ENCODE measurements at places on chromosomes 11 and 22.

GRCh38 chr11:104238916-104239315, 75.0 kb upstream of the PDGFD start:
- DNase-seq: no peak

GRCh38 chr22:41395531-41396240, 13.9 kb downstream of the TEF start:
- DNase-seq: no peak

DNA sequence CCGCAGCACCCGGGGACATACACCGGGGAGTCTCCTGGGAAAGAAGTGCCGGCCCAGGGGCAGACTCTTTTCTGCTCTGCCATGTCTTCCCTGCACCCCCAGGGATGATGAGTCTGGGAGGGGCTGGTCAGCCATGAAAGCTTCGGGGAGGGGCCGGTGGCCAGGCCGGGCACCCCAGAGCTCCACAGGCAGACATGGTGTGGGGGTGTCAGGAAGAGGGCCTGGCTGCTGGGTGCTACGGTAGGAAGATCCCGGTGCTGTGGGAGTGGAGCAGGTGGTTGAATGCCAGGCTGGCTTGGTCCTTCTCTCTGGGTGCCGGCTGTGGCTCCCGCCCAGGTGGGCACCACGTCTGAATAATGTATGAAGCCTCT, 17.4 kb downstream of the LSP1 start:
- no peak for DNase-seq

- no peak for DNase-seq
These were observed 96.5 kb downstream of the ME3 start for GRCh38 chr11:86575927-86576326.

DNA sequence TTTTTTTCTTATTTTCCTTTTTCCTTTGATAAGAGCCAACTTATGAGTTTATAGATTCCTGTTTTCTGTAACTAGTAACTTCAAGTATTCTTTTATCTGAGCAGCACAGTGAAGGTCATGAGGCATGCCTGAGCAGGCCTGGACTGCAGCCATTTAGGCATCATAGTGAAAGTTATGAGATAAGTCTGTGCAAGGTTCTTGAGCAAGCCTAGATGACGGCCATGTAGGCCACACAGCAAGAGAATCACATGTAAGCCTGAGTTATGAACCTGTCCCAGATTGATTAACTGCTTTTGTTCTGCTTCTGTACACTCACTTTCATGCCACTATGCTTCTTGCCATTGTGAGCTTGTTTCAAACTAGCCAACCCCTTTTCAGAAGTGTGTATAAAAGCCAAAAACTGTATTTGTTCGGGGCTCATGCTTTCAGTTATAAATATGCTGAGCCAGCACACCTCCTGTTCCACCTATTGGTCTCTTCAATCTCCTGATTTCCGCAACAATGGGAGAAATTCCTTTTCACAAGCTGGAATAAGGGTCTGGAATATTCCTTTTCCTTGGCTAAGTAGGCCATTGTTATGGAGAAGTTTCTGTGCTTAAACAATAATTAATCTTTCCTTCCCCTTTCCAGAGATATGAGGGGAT, 745.7 kb downstream of the FAM181B start:
- no peak for DNase-seq

- no peak for DNase-seq
These were observed 495.3 kb upstream of the API5 start for GRCh38 chr11:42816471-42816870.

DNA sequence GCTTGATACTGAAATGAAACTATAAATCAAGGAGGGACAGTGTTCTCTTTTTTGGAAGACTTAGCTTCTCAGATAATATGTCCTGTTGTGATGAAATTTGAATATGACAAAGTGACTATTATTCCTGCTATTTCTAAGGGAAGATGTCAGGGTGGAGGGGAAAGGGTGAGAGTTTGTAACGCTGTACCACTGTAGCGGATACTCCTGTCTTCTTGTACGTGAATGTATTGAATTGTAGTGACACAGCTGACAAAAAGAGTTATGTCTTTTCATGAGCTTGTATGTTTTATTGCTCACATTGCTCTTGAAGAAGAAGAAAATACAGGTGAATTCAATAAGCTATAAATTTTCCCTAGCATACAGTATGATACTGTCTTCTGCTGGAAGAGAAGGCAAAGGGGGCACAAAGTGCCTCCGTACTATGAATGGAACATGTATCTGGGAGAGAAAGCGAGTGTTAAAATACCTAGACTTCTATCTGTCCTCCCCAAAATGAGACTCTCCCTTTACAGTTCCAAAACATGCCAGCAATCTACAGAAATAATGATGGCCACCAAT, 538.5 kb upstream of the LRRC4C start:
- no peak for DNase-seq

DNA sequence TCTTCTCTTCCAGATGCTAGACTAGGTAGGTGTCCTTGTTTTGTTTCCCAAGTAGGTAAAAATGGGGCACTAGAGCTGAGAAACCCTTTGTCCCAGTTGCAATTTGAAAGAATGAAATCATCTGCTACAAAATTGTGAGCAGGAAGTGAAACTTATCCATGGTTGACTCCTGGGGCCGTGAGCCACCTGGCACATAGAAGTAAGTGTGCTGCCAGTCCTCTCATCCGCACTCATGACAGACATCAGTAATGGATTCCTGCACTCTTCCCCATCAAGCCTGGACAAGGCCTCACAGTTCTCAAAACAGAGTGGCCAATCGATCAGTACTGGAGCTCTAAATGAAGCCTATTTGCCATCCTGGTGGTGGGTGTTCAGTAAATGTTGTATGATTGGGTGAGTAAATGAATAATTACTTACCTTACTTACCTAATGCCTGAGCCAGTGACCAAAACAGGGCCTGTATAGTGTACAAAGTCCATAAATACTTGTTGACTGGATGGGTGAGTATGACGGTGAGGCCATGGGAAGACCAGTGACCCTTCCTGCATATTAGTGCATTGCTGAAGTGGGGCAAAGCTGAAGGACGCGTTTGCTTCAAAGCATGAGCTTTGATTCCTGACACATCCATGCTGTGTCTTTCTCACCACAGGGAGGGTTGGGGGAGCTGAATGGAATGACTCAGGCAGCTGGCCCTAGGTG, 68.9 kb upstream of the HEPHL1 start:
- DNase-seq: no peak

DNA sequence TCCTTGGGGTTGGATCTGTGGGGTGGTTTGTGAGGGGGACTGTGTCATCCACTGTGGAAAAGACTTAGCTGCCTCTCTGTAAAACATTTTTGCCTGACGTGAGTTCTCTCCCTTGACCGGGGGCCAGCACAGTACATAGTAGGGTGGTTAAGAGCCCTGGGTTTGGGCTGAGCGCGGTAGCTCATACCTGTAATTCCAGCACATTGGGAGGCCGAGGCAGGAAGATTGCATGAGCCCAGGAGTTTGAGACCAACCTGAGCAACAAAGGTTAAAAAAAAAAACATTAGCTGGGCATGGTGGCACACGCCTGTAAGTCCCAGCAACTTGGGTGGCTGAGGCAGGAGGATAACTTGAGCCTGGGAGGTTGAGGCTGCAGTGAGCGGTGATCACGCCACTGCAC, 74.7 kb upstream of the WNT7B start:
- no peak for DNase-seq

DNA sequence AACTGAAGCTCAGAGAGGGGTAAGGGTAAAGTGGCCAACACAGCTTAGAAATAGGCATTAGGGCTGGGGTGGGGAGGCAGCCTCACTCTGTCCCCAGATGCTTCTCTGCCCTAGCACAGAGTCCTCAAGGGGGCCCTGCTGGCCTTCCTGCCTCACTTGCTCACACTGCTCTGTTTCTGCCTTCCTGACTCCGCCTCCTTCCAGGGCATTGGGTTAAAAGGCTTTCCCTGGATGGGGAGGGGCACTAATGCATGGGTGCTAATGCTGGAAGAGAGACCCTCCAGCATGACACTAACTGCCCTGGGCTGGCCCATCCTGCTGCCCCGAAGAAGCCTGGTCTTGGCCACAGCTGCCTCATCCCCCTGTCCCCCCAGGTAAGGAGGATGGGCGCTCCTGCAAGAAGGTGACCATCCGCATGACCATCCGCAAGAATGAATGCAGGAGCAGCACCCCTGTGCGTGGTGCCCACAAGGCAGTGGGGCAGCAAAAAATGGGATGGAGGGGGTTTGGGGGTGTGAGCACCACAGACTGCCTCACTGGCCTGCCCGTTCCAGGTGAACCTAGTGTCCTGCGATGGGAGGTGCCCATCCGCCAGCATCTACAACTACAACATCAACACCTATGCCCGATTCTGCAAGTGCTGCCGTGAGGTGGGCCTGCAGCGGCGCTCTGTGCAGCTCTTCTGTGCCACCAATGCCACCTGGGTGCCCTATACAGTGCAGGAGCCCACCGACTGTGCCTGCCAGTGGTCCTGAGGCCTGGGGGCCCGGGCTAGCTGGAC, 74.0 kb upstream of the MYOD1 start:
- DNase-seq: no peak

- DNase-seq: no peak
These were observed 35.8 kb downstream of the TNKS1BP1 start for GRCh38 chr11:57288771-57289579.

GRCh38 chr11:64078284-64078683, 42.6 kb downstream of the FLRT1 start:
- no peak for DNase-seq

GRCh38 chr11:34416766-34417165, 22.0 kb upstream of the CAT start:
- DNase-seq: no peak
